ENCODE measurements at places on chromosomes 11 and 22.

GRCh38 chr22:27545085-27545484 is 256.5 kb downstream of the MN1 start:
- DNase-seq = no peak

DNA sequence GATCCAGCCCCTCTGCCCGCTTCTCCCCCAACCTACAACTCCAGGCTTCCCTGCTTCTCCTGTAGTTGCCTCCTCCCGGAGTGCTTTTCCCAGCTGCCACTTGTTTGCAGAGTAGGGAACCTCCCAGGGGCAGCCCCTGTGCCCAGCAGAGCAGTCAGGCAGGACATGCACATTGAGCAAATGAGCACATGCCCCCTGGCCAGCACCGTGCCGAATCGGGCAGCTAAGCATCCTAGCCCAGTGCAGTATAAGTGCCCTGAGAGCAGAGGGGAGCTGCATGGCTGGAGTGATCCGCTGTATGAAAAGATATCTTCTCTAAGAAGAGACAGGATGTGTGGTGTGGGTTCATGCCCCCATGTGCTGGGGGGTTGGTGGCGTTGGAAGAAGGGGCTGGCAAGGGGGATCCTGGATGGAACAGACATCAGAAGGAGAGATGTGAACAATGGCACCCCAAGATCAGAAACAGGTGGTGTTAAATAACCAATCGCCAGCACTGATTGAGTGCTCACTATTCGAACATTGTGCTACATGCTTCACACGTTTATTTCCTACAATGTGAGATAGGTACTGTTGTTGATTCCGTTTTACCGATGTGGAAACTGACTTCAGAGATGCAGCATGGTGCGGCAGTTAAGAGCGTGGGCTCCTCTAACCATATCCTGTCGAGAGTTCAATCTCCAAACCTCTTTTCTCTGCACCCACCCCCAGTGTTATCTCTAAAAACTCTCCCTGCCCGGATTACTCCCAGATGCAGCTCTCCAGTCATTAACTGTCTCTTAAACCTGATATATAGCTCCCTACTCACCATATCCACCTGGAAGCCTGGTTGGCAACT is 1.2 kb downstream of the AIP start:
- no peak for DNase-seq

GRCh38 chr11:19711911-19712280 is 741 bp upstream of the NAV2 start:
- no peak for DNase-seq

GRCh38 chr11:41245704-41246398 is 213.6 kb downstream of the LRRC4C start:
- no peak for DNase-seq

- no peak for DNase-seq
Measured at GRCh38 chr11:122812638-122813037, 25.7 kb upstream of the CRTAM start.

DNA sequence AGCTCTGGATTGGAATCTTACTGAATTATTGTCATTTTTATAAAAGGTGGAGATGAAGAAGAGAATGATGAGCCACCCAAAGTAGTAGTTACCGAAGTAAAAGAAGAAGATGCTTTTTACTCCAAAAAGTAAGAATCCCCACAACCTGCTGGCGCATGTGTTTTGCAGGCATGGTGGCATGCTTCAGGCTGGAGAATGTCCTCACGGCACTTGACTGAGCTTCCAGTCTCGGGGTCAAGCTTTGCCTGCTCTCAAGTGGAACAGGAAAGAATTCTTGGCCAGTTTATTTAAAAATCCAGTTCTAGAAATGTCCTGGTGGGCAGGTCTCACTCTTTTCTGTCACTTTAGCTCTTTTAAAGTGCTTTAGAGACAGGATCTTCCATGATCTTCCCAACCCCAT is 17.5 kb downstream of the NUP50 start:
- DNase-seq = no peak

- no peak for DNase-seq
Measured at GRCh38 chr11:79097246-79097875, 343.5 kb downstream of the TENM4 start.

GRCh38 chr11:46480166-46480726 is 88.7 kb upstream of the CHRM4 start:
- no peak for DNase-seq

DNA sequence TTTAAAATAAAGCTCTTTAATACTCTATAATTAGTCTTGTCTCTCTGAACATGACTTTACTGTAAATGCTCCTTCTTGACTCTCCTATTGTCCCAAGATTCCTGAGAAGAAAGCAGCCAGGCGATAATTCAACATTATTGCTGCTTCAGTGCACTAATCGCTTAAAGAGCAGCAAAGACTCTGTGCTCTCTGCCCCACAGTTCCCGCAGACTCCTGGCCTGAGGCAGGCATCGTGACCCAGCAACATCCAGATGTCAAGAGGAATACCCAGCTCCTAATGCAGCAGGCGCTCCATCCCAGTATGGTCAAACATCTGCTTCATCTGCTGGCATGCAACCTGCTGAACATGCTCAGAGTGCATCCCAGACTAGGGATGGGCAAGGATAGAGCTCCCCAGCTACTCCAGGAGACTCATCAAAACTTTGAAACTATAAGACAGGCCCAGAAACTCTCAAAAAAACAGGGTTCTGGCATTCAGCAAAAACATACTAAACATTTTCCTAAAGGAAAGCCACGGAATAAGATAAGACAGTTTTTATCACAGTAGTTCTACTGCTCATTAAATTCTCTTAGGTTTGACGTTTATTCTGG is 270.0 kb downstream of the SOX6 start:
- DNase-seq = no peak

DNA sequence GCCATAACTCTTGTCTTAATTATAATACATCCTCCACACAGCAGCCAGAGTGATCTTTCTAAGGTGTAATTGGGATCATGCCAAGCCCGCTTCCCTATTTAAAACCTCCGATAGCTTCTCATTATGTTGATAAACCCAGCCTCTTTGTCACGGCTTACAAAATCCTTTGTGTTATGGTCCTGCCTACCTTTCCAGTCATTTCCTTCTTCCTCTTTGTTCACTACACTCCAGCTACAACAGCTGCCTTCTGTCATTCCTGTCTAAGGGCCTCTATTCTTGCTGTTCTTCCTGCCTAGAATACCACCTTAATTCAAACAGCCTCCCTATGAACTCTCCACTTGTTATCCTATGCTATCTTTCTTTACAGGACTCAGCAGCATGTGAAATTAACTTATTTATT is 70.6 kb upstream of the CAPRIN1 start:
- DNase-seq = no peak

- no peak for DNase-seq
Measured at GRCh38 chr11:27563201-27563600, 56.6 kb upstream of the LIN7C start.

DNA sequence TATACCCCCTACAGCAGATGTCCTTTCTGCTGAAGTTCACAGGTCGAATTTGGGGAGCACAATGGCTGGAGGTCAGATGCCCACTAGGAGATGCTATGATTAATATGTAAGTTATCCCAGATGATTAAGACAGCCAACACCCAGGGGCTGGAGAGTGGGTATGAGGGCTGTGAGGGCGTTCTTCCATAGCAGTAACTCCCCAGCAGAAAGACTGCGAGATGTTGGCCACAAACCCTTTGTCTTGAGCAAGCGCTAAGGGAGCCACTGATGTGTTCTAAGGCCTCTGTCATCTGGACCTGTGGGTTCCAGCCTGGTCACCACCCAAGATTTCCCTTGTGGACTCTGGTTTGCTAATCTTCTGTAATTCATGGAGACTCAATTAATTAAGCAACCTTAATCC is 77.6 kb downstream of the BMAL1 start:
- DNase-seq = no peak

DNA sequence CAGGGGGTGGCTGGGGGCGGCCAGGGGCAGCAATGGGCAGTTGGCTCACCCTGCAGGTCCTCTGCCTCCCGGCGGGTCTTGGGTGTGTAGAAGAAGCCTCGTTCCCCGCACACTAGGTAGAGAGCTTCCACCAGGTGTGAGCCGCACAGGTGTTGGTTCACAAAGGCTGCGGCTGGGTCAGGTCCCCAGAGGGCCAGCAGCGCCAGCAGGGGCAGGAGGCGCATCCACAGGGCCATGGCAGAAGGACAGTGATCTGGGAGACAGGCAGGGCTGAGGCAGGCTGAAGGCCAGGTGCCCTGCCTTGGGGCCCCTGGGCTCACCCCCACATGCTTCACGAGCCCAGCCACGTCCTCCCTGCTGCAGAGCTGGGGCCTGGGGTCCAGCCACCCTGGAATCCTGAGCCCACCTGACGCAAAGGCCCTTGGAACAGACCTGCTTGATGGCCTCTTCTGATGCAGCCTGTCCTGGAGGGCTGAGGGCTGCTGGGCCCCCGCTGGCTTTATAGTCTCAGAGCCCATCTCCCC is at the start of gene INS:
Gene INS (minus strand): TSS at position 474 of the 524 bp plus-strand sequence. CDS start 238 bp downstream, at position 236.
- DNase-seq = no peak

- DNase-seq = no peak
Measured at GRCh38 chr11:108751444-108751843, 86.6 kb downstream of the DDX10 start.

DNA sequence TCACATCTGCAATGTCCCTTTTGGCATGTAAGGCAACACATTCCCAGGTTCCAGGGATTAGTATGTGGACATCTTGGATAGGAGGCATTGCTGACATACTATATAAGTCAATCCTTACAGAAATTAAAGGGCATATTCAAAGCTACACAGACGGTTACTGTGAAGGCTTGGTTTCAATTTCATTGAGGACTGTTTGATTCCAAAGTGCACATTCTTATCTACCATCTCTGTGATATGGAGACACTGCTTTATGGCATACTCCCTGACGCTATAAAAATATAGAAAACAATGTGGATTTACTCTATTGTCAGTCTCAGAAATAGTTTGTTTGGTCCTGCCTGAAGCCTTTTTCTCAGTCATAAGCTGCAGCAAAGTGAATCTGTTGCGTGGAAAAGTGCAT is 1486.7 kb downstream of the FAM181B start:
- DNase-seq = no peak

GRCh38 chr22:31400023-31400397 is 606 bp downstream of the DRG1 start:
- no peak for DNase-seq

GRCh38 chr11:129803533-129803932 is 12.1 kb upstream of the TMEM45B start:
- no peak for DNase-seq

DNA sequence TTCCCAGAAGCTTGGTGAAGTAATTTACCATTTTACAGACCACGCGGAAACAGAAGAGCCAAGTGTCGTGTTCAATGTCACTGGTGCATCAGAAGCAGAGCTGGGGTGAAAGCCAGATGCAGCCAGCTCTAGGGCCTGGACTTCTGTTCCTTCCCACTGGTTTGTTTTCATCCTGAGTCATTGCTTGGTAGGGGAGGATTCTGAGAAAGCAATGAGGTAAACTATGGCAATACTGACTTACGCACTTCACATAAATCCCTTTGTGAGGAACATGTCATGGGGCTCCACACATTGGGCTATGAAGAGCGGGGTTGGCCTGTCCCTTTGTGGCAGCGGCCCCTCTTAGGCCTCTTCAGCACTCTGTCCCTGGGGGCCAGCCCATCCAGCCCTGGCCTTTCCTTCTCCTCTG is 52.4 kb upstream of the RBFOX2 start:
- no peak for DNase-seq

DNA sequence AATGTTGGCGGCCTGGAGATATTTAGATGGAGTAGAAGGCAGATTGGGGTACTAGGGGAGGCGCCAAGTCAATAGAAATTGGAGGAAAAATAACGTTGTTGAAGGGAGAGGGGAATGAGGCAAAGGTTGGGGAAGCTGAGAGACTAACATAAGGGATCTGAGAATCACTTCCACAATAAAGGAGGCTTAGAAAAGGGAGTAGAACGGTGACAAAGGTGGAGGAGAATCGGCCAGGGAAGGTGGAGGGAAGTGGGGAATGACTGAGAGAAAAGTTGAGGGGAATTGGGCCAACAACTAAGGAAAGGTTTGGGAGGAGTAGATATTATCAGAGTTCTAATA is 510 bp downstream of the PPME1 start:
- no peak for DNase-seq

DNA sequence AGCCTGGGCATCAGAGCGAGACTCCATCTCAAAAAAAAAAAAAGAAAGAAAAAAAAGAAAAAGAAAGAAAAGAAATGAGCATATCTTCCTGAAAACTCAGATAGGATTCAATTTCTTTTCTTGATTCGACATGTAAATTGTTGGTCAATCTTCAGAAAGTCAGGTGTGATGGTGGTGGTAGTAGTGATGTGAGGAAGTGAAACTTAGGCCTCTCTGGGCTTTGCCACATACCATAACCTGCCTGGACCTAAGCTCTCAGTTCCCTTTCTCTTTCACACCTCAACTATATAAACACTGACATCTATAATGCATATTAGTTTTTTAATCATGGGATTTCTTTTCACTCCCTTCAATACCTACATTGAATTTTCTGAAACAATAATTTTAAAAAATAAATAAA is 98.0 kb upstream of the TBCEL start:
- no peak for DNase-seq

Measured in activated CD4-positive, alpha-beta T cell treated with anti-CD3 and anti-CD28 coated beads for 24 hours (primary cell).